A375 (cell line): ENCODE measurements at places on chromosomes 2 and 18. TPM values are rescaled to one million over a fixed set of nuclear protein-coding genes. Genes with fewer than 3 reads are reported as not detected.

Gene TXNDC2
- total RNA-seq, result 0.08 TPM in 1 of 2 replicates, not detected in the other

Gene FAM228A
- total RNA-seq, result not detected in 2 replicates

Gene PPP3R1
- total RNA-seq, result 11.0 and 11.6 TPM in 2 replicates

Gene NRP2
- total RNA-seq, result 45.5 and 54.1 TPM in 2 replicates

Gene RBM45
- 8.8 and 10.2 TPM in 2 replicates for total RNA-seq

Gene PARD6G
- 1.2 and 3.1 TPM in 2 replicates for total RNA-seq

Gene FEV
- not detected in 2 replicates for total RNA-seq

Gene VAMP5
- 31.3 and 38.8 TPM in 2 replicates for total RNA-seq

Gene SRBD1
- total RNA-seq, result 18.0 and 22.4 TPM in 2 replicates

Gene FTCDNL1
- 1.8 and 4.6 TPM in 2 replicates for total RNA-seq

Gene DAW1
- total RNA-seq, result 0.11 TPM in 1 of 2 replicates, not detected in the other

Gene APCDD1
- not detected in 2 replicates for total RNA-seq

Gene DUSP28
- total RNA-seq, result 5.9 and 6.7 TPM in 2 replicates

Gene RBKS
- total RNA-seq, result 1.2 TPM in 2 replicates

Gene KLHL30
- total RNA-seq, result 0.04 and 0.08 TPM in 2 replicates

Gene PRSS56
- not detected in 2 replicates for total RNA-seq

Gene DNPEP
- total RNA-seq, result 33.4 and 47.8 TPM in 2 replicates

Gene PSMD1
- total RNA-seq, result 56.2 and 62.8 TPM in 2 replicates

Gene CPO
- not detected in 2 replicates for total RNA-seq

Gene PFN4
- total RNA-seq, result 1.4 and 3.4 TPM in 2 replicates

Gene KCNJ3
- 0.04 TPM in 1 of 2 replicates, not detected in the other for total RNA-seq

Gene ACTG2
- total RNA-seq, result not detected in 2 replicates

Gene UGT1A8
- not detected in 2 replicates for total RNA-seq

Gene ATP6V1C2
- 0.13 and 0.60 TPM in 2 replicates for total RNA-seq

Gene GNAL
- 1.5 and 2.3 TPM in 2 replicates for total RNA-seq

Gene DOK6
- 0.27 and 2.3 TPM in 2 replicates for total RNA-seq

Gene PRR30
- total RNA-seq, result not detected in 2 replicates

Gene NAT8
- not detected in 2 replicates for total RNA-seq

Gene HDAC4
- 6.3 and 9.9 TPM in 2 replicates for total RNA-seq

Gene SCYGR2
- not detected in 2 replicates for total RNA-seq

Gene ABCG8
- not detected in 2 replicates for total RNA-seq

Gene UGT1A5
- not detected in 2 replicates for total RNA-seq

Gene ARHGAP25
- total RNA-seq, result 0.53 and 0.91 TPM in 2 replicates

Gene RAB6C
- 0.05 TPM in 1 of 2 replicates, not detected in the other for total RNA-seq

Gene ACOXL
- total RNA-seq, result not detected in 2 replicates

Gene CCDC141
- under 0.01 TPM in 1 of 2 replicates, not detected in the other for total RNA-seq

Gene ARHGAP15
- total RNA-seq, result 0.21 TPM in 1 of 2 replicates, not detected in the other

Gene UXS1
- total RNA-seq, result 25.8 and 29.2 TPM in 2 replicates

Gene ASXL2
- total RNA-seq, result 13.3 and 17.0 TPM in 2 replicates

Gene COBLL1
- total RNA-seq, result 2.8 and 2.9 TPM in 2 replicates

Gene CENPA
- 21.2 and 27.1 TPM in 2 replicates for total RNA-seq

Gene PLEKHH2
- 3.5 and 3.6 TPM in 2 replicates for total RNA-seq

Gene CDH2
- total RNA-seq, result 37.2 and 37.7 TPM in 2 replicates

Gene EGR4
- total RNA-seq, result 0.05 TPM in 1 of 2 replicates, not detected in the other

Gene DHX57
- total RNA-seq, result 25.0 and 28.4 TPM in 2 replicates

Gene SLC23A3
- 0.19 and 0.42 TPM in 2 replicates for total RNA-seq

Gene RAB11FIP5
- 14.5 and 14.9 TPM in 2 replicates for total RNA-seq

Gene BOK
- total RNA-seq, result 5.1 and 8.0 TPM in 2 replicates

Gene YWHAQ
- 208 and 221 TPM in 2 replicates for total RNA-seq

Gene FHOD3
- 10.5 and 12.1 TPM in 2 replicates for total RNA-seq

Gene COLEC12
- 1.9 and 2.4 TPM in 2 replicates for total RNA-seq

Gene C2orf78
- total RNA-seq, result not detected in 2 replicates

Gene ZCCHC2
- total RNA-seq, result 6.2 and 8.0 TPM in 2 replicates

Gene CTAGE1
- total RNA-seq, result not detected in 2 replicates

Gene KRTCAP3
- total RNA-seq, result 0.60 TPM in 1 of 2 replicates, not detected in the other

Gene CERKL
- total RNA-seq, result not detected in 2 replicates

Gene SKA1
- 21.3 and 25.2 TPM in 2 replicates for total RNA-seq
